Thymus (tissue), 14 donors: ENCODE measurements at places on chromosomes 4 and X.

GRCh38 chr4:43512253-43512652 is 619.7 kb downstream of the GRXCR1 start:
- DNase-seq, result no peak

DNA sequence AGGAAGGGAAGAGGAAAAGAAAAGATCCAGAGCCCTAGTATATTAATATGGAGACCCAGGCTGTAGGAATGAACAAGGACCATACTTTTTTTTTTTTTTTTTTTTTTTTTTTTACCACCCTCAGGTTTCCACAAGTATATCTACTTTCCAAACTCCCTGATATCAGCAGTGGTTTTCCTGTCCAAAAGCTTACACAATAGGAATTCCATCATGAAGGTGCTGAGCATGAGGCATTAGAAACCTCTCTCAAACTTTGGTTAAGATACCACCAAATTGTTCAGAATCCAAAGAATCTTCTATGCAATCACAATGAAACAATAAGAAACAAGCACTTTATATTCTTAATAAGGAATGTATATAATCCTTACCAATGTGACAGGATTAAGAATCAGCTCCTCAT is 26.5 kb downstream of the RPS6KA3 start:
- DNase-seq, result no peak

GRCh38 chr4:68909385-68909784 is 42.2 kb downstream of the UGT2A3 start:
- no peak for DNase-seq

DNA sequence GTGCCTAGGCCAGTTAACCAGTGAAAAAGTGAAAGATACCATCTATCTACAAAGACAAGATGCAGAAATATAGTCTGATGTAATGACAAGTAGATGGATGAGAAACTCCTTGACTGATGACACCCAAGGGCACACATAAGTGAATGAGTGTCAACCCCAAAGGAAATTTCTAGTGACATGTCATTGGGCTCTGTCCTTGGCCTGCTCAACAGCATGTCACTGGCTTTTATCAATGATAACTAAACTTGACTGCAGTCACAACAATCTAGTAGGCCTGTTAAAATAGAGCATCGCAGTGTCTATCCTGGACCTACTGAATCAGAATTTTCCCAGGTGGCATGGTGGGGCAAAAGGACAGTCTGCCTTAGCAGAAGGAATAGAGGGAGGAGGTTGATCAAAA is 155.8 kb downstream of the TSPAN5 start:
- DNase-seq, result no peak

DNA sequence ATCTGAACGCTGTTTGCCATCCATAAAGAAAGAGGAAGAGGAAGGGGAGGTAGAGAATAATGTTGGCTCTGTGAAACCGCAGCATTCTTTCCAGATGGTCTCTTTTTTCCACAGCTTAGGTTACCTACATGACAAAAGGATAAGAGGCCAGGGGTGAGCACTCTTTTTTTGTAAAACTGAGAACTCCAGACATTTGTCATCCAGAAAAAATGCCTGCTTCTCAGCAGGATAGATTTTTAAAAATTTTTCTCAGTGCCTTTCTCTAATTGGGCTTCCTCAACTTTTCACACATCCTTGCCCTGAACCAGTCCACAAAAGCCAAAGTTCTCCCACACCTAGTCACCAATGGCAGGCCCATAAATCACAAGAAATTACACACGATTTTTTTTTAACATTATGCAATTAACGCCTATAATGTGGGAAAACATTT is 158.1 kb upstream of the TENM3 start:
- DNase-seq, result no peak

DNA sequence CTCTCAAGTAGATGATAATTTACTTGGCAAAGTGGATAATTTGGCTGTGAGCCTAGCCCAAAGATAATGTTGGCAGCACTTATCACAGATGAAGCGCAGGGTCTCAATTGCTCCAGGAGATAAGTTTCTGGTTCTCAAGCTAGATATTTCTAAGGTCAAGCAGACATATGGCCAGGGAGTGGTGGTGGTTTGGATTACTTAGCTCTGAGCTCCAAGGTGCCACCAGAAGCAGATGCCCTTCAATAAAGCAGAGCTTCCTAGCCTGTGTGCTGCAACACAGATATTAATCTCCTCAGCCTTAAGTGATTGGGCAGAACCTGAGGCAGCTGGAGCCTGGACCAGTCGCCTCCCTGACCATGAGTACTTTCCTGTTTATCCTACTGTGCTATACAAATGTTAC is 79.2 kb upstream of the NALF2 start:
- DNase-seq, result no peak

DNA sequence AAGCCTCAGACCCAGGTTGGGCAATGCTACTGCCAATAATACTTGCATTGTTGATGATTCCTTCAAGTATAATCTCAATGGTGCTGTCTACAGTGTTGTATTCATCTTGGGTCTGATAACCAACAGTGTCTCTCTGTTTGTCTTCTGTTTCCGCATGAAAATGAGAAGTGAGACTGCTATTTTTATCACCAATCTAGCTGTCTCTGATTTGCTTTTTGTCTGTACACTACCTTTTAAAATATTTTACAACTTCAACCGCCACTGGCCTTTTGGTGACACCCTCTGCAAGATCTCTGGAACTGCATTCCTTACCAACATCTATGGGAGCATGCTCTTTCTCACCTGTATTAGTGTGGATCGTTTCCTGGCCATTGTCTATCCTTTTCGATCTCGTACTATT is 7.4 kb downstream of the LPAR4 start:
- DNase-seq, result no peak

DNA sequence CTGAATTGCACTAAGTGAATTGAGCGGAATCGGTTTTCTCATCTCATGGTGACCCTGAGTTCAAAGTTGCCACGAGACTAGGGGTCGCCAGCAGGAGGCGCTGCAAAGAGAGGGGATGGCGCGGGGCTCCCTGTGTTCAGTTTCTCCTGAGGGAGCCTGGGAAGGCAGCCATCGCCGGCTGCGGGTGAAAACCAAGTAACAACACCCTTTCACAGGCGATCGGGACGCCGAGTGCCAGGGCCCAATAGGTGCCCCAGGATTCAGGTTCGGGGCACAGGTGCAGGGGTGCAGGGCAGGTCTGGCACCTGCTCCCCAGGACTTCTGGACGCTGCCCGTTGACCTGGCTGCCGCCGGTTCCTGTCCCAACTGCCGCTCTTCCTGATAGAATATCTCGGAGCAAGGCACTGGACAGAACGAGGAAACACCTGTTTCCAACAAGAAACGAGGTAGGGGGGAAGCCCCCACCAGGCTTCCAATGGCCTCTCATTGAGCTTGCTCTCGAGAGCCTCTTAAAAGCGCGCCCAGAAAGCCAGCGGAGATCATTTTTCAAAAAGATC is 1.1 kb upstream of the FGF16 start:
- DNase-seq, result peak; percentile 19

GRCh38 chrX:72001906-72002305 is 91.3 kb downstream of the NHSL2 start:
- no peak for DNase-seq

DNA sequence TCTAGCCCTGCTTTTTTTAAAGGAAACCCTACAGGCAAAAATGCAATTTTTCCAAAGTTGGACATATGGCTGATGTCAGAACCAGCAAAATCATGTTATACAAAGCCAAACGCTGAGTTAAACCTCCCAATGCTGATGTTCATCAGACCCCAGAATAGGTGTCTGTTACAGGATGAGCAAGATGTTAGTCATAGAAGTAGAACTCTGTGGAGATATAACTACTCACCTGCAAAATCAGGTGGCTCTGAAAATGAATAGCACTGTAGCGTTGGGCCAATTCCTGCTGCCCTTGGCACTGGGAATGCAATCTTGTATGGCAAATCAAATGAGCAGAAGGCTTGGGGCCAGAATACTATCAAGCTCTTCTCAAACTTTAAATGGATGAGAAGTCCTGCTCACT is 634.1 kb downstream of the RPA4 start:
- no peak for DNase-seq

GRCh38 chr4:72761368-72762038 is 192.5 kb upstream of the ADAMTS3 start:
- no peak for DNase-seq

DNA sequence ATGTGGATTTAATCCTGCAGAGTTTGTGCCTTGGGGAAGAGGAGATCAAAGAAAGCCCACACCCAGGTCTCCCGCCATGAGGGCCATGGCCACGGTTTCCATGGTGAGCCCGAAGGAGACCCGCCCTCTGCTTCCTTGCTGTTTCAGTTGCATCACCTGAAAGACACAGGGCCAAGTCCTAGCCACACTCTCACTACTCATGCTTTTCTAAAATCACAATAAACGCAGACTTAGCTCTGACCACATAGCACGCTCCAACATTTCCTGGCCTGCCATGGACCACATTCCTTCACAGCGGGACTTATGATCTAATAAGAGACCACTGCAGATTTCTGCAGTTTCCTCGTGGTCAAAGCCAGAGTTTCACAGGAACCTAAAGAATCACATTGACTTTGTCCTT is 426.0 kb upstream of the NR3C2 start:
- DNase-seq, result no peak

- DNase-seq, result no peak
These were observed 301.9 kb upstream of the ARSJ start for GRCh38 chr4:114281164-114281960.

GRCh38 chrX:68443155-68443868 is 10.0 kb upstream of the OPHN1 start:
- no peak for DNase-seq

DNA sequence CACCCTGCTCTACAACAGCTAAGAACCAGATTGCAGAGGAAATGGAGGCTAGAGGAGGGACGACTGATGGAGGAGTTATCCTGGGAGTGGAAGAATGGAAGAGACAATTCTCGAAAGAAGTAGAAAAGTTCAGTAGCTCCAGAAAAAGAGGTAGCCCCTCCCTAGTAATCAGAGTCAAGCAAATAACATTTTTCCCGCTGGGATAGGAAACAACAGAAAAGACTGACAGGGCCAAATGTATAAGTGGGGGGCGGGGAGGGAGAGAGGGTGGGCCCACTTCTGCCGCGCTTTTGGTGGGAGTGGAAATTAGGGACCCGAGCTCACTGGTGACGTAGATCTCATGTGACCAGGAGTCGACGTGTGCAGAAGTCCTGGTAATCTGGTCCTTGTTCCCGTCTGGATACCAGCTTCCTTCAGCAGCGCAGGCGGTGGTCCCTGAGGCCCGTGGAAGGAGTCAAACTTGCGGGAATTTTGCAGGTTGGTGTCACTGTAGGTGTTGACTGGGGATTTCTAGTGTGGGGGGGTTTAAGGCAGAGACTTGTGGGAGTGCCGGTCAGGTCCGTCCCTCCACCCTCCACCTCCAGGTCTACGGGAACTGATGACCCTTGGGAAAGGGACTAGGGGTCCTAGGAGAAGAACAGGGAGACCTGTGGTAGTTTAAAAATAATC is at the start of gene TCEAL9:
TSS of gene TCEAL9 (plus strand) at position 377 of the 669 bp plus-strand sequence. CDS start 1,179 bp downstream, outside the sequence.
- peak; percentile 35 for DNase-seq

- DNase-seq, result no peak
These were observed 515.0 kb downstream of the CFAP47 start for GRCh38 chrX:36434522-36434921.

GRCh38 chrX:72051589-72051988 is 80.1 kb downstream of the RTL5 start:
- no peak for DNase-seq

- DNase-seq, result no peak
These were observed 74.7 kb downstream of the CLCN4 start for GRCh38 chrX:10231461-10231860.

DNA sequence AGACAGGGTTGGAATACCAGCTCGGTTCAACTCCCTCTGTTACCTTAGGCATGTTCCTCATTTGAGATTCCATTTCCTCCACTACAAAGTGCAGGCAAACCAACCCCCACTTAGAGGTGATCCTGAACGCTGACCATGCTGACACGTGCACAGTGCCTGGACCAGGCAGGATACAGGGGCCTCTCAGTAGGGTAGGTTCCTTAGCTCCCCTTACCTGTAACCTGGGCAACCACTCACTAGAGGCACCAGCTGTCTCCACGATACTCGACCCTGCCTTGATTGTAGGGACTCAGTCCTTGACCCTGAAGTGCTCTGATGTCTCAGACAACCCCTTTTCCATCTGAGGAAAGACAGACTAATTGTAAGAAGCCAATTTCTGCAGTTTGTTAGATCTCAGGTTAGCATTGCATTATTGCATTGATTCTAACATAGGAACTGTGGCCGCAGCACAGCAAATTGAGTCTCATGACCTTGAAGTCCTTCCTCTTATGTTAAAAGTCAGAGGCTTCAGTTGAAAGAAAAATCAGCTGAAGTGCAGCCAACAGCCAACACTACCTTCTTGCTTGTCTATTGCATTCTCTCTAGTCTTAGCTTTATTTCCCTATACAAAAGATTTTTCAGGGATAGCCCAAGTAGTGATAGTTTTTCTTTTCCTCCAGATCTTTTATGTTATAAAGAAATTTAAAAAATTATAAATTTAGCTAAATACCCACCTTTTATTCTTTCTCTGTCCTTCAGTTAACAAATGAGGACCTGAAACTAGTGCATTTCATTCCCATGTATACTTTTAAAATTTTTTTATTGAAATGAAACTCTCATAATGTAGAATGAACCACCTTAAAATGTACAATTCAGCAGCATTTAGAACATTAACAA is 11.2 kb upstream of the C1QTNF7 start:
- DNase-seq, result no peak

- no peak for DNase-seq
These were observed 176.9 kb upstream of the PPP1R2C start for GRCh38 chrX:42954880-42955279.

- no peak for DNase-seq
These were observed 11.5 kb upstream of the NKX1-1 start for GRCh38 chr4:1417522-1418390.

GRCh38 chr4:16691450-16691849 is 207.0 kb downstream of the LDB2 start:
- DNase-seq, result no peak

GRCh38 chr4:52968691-52969090 is 106.6 kb downstream of the RASL11B start:
- DNase-seq, result no peak

DNA sequence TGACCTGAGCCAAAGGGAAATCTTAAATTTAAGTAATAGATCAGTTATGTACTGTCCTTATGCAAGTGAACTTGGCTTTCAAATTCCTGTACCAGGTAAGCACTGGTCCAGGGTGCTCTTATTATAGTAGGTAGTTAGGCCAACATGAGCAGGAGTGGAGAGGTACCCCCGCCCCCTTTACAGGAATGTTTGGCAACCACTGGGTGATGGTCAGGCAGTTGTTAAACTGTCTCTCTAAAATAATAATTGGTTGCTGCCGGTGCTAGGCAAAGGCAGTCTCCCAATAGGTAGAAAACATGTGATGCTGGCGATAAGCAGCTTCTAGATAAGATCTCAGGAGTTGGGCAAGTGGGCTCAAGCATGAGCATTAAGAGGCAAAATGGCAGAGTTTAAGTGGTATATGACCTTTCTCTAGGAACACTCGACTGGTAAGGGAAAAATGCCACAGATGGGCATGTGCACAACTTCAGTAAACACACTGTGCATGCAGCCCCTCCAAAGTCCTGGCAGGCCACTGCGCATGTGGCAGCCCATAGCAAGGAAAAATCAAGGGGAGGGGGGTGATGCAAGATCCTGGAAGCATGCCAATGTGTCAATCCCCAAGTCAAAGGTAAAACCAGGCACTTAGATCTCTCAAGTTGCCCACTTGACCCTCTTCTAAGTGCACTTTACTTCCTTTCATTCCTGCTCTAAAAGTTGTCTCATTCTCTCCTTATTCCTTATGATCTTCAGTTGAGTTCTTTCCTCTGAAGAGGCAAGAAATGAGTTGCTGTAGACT is 1239.7 kb downstream of the C4orf33 start:
- no peak for DNase-seq
